C1 segment of cervical spinal cord (tissue), 14 donors: ENCODE measurements at places on chromosomes 6 and 20.

- DNase-seq = no peak
These were observed 593.7 kb downstream of the EPM2A start for GRCh38 chr6:145141572-145141971.

DNA sequence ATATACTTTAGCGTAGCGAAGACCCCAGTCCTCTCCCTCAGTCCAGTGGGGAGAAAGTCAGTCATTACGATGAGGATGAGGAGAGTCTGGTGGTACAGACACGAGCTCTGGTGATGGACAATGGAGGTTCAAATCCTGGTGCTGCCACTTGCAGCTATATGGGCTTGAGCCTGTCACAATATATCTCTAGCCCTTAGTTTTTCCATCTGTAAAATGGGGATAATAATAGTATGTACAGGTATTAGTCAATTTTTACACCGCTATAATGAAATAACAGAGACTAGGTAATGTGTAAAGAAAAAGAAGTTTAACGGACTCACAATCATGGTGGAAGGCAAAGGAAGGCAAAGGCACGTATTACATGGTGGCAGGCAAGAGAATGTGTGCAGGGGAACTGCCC, 237.9 kb downstream of the BCAS1 start:
- no peak for DNase-seq

- no peak for DNase-seq
These were observed 60.9 kb downstream of the C6orf58 start for GRCh38 chr6:127637830-127638409.

- no peak for DNase-seq
These were observed 623.8 kb downstream of the PHF3 start for GRCh38 chr6:64259372-64259771.

GRCh38 chr6:155647354-155647753, 191.7 kb upstream of the NOX3 start:
- DNase-seq = no peak

DNA sequence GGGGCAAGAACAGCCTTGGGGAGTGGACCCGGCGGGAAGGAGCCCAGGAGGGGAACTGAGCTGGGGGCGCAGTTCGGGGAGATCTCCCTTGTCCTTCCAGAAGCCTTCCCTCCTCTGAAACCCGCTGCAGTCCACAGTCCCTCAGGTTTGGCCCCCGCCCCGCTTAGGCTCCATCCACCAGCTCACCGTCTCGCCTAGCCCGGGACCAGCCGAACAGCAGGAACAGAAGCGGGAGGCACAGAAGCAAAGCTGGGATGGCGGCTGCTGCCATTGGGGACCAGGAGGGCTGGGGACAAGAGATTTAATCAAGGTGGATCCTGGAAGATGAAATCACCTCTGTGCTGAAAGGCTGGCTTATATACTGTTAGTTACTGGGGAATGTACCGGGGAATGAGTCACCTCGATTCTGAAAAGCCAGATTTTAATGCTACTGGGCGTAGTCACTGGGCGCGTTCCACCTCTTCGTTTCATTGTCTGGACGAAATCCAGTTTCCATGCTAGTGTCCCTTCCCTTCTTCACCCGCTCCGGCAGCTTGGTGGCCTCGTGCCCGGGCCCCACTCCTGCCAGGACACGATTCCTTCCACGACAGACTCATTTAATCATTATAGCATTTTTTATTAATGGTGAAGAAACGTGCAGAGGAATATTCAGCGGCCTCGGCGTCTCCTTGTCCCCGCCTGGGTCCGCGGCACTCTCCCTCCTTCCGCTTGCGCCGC, at the start of gene RAET1L:
TSS of gene RAET1L (minus strand) at position 332 of the 717 bp plus-strand sequence. CDS start at position 271, 61 bp downstream.
- no peak for DNase-seq

DNA sequence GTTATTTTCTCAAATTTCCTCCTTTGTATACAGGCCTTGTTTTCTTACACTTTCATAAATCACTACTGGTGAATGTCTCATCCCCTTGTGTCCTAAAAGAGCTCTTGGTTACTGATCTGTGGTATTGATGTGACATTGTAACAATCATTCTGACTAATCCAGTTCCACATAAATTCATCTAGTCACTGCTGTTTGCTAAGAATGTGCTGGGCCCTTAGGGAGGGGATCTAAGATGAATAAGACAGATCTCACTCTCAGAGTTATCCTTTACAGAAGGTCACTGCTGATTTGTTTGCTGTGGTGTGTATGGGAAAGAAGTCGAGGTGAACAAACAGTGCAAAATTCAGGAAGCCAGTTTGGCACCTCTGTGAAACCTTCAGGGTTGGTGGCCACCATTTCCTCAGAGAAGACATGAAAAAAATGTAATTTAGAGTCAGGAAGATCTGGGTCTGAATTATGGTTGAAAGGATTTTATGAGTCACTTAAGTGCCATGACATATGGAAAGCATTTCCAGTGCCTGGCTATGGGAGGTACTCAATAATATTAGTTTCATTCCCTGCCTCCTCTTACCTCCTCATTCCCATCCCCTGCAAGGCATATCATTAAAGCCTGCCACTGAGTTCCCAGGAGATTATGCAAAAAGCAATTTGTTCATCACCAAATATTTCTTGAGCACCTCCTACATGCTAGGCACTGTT, 121.8 kb downstream of the COL9A1 start:
- DNase-seq = no peak

DNA sequence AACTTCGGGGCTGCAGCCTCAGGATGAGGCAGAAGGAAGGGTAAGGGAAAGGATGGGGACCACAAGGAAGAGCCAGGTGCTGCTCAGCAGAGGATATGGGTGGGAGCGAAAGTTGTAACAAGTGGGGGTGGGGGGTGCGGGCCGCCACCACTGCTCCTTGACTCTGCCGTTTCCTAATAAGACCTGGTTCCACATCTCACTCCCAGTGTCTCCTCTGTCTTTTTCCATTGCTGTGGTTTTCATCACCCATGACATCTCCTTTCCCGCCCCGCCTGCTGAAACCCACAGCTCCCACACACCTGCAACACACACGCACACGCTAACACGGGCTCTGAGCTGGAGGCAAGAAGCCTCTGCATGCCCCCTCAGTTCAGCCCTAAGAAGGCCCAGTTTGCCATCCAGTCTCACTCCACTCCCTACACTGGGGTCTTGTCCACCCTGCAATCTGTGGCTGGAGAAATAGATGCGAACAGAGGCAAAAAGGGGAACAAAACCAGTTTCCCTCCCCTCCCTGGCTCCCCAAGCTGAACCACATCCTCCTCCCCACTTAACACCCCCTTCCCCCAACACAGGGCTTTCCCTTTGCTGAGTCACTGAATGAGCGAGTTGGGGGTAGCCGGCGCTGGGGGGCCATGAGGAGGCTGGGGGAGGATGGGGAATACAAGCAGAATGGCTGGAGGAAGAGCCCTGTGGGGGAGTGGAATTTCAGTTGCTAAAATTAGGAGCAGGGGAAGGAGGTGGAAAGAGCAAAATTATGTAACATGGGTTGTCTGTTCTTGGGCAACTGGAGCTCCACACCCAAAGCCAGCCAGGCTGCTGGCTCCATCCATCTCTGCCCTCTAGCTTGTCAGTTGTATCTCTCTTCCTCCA, 11.5 kb downstream of the NFKBIL1 start:
- peak; percentile 17 for DNase-seq

DNA sequence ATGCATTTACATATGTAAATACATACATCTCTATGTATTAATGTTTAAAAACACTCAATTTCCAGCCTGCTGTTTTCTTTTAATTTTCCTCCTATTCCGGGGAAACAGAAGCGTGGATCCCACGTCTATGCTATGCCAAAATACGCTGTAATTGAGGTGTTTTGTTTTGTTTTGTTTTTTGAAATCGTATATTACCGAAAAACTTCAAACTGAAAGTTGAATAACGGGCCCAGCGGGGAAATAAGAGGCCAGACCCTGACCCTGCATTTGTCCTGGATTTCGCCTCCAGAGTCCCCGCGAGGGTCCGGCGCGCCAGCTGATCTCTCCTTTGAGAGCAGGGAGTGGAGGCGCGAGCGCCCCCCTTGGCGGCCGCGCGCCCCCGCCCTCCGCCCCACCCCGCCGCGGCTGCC, 355 bp upstream of the BMP2 start:
- no peak for DNase-seq

- DNase-seq = no peak
These were observed 12.9 kb upstream of the SLC9A8 start for GRCh38 chr20:49799698-49800097.

DNA sequence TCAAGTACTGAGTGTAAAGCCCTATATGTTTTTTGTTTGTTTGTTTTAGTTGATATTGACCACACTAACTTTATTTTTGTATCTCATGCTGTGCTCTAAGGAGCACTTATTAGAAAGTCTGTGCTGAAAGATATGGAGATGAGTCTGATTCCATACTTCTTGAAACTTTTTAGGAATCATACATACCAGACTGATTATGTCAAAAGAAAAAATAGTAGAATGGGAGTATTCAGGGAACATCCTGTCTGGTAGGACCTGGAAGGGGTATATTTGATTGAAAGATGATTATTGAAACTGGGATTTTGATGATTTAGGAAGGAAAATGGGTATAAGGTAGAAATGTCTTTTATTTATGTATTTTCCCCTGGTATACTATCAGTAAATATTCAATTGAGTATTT, 111.4 kb downstream of the QKI start:
- DNase-seq = no peak

DNA sequence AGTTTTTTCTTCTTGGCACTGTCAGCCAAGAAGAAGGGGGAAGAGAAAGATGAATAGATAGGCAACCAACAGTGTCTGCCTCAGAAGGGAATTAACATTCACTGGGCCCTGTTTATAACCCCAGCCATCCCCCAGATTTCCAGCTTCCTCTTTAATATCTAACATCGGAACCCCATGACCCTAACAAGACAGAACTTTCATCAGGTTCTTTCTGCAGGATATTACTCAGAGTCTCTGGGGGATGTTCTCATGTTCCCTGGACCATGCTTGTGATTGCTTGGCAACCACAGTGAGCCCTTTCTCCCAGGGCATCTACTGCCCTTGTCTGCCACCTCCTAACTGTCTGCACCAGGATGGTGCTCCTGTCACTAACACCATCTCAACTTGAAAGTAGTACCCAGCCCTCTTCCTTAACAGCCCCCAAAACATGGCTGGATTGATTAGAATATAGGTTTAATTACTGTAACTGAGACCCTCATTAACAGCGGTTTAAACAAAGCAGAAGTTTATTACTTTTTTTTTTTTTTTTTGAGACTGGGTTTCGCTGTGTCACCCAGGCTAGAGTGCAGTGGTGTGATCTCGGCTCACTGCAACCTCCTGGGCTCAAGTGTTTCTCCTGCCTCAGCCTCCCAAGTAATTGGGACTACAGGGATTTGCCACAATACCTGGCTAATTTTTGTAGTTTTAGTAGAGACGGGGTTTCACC, 12.0 kb upstream of the PTPN1 start:
- DNase-seq = no peak

GRCh38 chr20:62303340-62304226, 786 bp downstream of the ADRM1 start:
- no peak for DNase-seq

DNA sequence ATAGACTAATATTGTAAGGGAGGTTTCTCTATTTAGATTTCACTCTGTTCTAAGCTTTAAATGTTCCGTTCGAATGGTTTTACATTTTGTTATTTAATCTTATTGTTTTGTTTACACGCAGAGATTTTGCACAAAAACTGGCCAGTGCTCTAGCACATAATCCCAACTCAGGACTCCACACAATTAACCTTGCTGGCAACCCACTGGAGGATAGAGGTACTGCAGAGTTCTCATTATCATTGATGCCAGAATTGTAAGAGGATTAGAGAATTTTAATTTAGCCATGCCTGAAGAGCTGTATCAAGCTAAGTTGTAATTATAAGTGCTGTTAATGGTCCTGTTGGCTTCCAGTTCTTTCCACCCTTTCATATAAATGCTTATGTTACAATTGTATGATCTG, 179.7 kb upstream of the SCGN start:
- no peak for DNase-seq

DNA sequence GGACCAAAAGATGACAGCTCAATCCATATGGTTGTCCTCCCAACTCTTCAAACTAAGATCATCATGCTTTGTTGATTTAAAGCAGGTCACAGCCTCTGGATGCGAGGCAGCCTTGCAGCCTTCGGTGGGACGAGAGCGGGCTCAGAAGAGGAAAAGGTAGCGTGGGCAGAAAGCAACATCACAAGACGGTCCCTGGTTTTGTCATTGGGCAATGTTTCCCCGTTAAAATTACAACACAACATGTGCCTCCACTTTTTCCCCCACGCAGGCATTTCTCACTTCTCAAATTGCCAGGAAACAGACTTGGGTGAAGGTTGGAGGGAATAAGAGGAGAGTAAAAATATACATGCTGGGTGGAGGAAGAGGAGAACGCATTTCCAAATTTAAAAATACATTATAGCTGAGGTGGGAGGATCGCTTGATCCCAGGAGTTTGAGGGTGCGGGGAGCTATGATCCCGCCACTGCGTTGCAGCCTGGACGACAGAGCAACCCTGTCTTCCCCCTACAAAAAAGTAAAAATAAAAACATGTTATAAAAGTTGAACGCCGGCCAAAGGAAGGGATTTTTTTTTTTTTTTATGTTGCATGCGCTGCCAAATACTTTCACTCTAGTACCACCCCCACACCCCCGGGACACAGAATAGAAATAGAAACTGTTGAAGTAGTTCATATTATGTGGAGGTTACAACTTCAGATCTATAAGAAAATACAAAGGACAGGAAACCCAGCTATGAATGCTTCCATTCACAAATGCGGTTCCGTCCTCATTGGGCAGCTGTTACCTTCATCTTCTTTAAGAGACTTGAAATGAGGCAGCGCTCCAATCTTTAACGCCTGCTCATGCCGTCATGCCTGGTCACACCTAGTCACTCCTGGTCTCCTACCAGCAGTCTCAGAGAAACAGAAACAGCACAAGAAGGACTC, 13.9 kb upstream of the NAA20 start:
- no peak for DNase-seq

DNA sequence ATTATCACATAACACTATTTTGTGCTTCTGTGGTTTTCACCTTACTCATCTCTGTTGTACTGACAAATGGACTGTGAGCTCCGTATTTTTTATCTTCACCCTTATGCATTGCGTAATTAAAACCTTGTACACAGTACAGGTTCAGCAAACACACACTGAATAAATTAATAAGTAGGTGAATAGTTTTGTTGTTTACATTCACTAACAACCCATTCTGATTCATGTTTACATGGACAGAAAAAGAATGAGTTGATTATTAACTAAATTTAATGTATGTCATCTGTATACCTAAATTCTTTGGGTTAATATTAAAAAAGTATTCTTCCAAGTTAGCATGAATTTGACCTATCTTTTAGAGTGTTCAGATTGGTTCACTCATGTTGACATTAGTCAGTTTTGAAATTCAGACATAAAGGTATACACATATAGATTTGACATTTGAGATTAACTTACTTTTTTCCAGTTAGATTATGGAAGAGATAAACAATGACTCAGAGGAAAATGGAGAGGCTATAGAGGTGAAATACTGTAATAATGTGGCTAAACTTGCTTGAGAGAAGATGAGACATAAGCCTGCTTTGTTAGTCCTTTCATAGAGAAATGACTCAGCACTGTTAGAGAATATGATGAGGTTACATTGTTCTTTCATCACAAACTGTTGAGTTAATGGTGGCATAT, 541.7 kb upstream of the FLRT3 start:
- DNase-seq = no peak

DNA sequence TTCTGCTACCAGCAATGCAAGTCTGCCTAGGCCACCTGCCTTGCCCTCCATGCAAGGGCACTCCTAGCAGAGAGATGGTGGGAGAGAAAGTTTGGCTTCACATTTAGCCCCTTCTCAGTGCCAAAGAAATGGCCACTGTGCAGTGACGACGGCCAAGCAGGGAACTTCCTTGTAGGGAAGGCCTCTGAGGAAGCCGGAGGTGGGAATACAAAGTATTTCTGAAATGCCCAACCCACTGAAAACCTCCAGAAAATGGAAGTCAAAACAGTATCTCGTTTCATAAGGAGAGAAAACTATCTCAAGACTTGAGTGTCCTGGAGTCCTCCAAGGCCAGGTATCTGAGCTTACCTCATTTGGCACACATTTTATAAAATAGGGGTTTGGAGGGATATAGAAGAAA, 42.7 kb downstream of the JAG1 start:
- no peak for DNase-seq
